ENCODE measurements at places on chromosomes 1 and 21.

DNA sequence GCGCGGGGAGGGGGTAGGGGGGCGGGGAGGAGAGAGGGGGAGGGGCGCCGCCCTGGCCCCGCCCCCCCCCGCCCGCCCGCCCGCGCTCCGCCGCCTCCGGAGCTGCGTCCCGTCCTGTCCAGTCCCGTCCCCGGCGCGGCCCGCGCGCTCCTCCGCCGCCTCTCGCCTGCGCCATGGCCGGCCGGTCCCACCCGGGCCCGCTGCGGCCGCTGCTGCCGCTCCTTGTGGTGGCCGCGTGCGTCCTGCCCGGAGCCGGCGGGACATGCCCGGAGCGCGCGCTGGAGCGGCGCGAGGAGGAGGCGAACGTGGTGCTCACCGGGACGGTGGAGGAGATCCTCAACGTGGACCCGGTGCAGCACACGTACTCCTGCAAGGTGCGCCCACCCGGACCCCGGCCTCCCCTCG is at the start of gene AGRN:
Gene AGRN, plus strand, starts transcription at position 121 of the 405 bp plus-strand sequence. Its CDS starts 53 bp downstream, at position 174.
- no peak for DNase-seq

DNA sequence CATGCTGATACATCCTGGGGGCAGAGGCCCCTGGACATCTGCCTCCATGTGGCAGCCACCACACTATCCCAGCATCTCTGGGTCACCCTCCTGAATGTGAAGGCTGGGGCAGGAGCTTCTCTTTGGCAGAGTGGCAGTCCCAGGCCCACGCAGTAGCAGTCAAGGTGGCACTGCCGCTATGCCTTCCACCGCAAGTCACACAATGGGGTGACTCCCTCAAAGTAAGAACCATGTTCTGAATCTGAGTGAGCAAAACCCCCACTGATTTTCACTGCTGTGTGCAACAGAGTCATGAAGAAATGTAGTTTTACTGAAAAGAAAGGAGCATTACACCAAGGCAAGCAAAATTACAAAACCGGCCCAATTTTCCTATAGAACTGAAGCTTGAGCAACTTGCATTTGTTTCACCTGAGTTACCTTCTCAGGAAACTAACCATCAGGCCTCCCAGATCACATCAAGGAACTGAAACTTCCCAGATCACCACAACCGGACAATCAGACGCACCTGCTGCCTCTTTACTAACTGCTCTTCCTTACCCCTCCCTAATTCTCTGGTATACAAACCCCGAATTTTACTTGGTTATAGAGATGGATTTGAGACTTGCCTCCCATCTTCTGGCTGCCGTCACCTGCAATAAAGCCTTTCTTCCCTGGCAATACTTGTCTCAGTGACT is 102.6 kb downstream of the PCP4 start:
- DNase-seq, result no peak

DNA sequence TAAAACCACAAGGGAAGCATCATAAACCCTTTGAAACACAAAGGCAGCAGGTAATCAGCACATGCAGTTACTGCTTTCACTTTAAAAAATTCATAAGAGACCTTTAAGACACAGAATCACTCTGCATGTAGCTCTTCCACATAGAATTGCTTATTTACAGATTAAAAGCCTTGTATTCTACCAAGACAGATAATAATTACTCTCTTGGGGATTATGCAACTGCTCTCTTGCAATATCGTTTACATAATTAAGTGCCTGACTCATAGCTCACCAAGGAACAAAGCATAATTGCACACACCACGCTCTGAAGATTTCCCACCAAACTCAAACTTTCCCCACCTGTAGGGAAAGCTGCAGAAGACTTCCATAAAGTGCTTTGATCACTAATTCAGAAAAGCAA is 87.9 kb downstream of the VAV3 start:
- DNase-seq, result no peak

- no peak for DNase-seq
Observed at GRCh38 chr1:119885903-119886783, 10.2 kb downstream of the ADAM30 start.

DNA sequence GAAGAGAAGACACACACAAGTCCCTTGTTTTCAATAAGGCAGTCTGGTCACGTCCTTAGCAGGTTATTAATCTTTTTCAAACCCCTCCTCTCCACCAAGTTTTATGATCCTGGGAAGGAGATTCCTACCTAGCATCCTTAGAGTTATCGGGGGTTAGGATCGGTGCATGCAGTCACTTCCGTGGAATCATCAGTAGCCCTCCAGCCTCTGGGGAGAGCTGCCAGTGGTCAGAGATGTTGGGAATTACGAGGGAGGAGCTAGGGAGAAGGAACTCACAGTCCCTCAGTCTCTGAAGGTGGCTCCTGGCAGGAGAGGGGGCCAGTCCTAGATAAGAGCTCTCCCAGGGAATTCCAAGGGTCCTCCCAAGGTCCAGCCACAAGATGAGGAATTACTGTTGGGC is 57.7 kb upstream of the ATP5PO start:
- no peak for DNase-seq

- no peak for DNase-seq
Observed at GRCh38 chr1:84298684-84299535, 2.6 kb upstream of the SAMD13 start.

- DNase-seq, result no peak
Observed at GRCh38 chr1:98668733-98669132, 7.2 kb downstream of the SNX7 start.

- DNase-seq, result no peak
Observed at GRCh38 chr1:165905853-165906252, 78.4 kb downstream of the UCK2 start.

Data from activated T-helper 1 cell treated with anti-CD3 and anti-CD28 coated beads, Interleukin-2, amount 50 U/mL, for 16 hours (primary cell).